Caco-2 (cell line): ENCODE measurements at places on chromosomes 4 and X.

- DNase-seq = no peak
Observed at GRCh38 chr4:78610546-78611214, 59.1 kb downstream of the ANXA3 start.

GRCh38 chr4:173254646-173255045 is 79.5 kb downstream of the HMGB2 start:
- DNase-seq = no peak

- DNase-seq = no peak
Observed at GRCh38 chrX:53223955-53224859, 800 bp downstream of the KDM5C start.

- DNase-seq = no peak
Observed at GRCh38 chrX:78661836-78662235, 2.7 kb upstream of the RTL3 start.

DNA sequence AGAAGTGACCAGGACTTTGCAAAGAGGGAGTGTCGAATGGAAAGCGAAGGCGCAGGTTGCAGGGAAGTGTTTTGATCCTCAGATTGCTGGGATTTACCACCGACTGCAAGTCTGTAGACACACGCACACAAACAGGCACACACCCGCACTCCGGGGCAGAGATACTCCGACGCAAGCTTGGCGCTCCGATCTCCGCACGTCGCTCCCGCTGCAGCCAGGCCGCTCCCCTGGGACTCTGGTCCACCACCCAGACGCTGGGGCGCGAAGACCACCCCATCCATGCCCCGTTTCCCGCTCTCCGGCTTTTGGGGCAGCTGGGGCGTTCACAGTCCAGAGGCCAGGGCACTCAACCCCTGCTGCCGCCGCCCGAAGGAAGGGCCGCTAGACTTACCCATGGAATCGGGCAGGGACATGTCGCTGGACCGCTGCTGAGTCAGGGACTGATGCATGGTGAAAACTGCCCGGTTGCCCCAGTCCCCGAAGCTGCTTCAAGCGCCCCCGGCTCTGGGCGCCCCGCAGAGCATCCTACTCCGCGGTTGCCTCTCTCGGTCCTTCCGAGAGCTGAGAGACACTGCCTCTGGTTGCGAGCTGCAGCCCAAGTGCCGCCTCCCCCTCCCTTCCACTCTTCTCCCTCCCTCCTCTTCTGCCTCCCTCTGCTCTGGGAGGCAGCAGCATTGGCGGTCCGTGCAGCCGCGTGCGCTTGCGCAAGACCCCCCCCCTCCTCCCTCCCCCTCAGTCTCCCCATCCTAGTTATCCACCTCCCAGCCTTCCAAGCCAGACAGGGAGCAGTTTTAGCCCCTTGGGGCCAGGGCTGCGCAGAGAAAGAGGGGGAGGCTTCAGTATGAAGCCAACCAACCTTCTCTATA is at the start of gene TMEM255A:
Gene TMEM255A (minus strand): TSS at position 601 of the 866 bp plus-strand sequence. CDS start 152 bp downstream, at position 449.
- no peak for DNase-seq

- DNase-seq = no peak
Observed at GRCh38 chr4:137283737-137284136, 248.6 kb downstream of the PCDH18 start.

- DNase-seq = no peak
Observed at GRCh38 chr4:4311193-4311592, 21.1 kb downstream of the ZBTB49 start.

GRCh38 chr4:151942971-151943370 is 182.2 kb upstream of the GATB start:
- DNase-seq = no peak

DNA sequence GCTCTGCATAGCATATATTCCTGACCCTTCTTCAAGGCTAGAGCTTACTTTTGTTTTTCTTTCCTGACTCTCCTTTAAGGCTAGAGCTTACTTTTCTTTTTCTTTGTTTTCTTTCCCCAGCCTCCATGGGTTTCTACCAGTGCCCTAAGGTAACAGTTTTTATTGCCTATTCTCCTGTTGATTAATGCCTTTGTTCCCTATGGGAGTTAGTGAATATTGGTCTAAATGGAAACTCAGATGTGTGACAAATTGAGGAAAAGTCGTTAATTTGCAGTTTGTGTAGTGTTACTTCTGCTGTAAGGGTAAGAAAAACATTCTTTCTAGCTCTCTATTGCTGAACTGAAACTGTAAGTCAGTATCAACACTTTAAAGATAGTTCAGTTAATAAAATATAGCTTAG is 358.7 kb downstream of the IL15 start:
- no peak for DNase-seq

- no peak for DNase-seq
Observed at GRCh38 chrX:12973561-12974304, 1.2 kb upstream of the TMSB4X start.

DNA sequence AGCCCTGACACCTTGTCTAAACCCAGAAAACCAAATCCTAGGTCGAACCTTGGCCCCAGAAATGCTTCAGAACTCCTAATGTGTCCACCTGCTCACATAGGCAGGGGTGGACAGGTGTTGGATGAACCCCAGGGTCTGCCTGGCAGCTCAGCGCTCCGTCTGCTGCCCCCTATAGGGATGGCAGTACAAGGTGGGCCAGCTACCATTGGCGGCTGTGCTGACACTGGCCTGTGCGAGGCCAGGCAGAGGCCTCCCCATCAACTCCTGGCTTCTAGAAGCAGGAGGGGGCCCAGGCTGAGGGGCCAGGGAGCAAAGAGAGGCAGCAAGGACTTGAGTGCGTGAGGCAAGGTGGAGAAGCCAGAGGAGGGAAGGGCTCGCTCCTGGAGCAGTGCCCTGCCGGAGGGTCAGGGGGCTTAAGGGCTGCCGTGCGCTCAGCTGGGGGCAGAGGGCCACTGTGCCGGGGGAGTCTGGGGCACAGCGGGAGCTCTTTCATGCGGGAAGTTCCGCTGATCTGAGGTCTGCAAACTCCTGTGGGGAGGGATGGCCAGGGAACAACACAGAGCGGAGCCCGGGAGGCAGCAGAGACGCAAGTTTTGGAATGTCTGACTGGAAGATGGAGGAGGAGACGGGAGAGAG is 20.6 kb downstream of the CCNQ start:
- DNase-seq = no peak

DNA sequence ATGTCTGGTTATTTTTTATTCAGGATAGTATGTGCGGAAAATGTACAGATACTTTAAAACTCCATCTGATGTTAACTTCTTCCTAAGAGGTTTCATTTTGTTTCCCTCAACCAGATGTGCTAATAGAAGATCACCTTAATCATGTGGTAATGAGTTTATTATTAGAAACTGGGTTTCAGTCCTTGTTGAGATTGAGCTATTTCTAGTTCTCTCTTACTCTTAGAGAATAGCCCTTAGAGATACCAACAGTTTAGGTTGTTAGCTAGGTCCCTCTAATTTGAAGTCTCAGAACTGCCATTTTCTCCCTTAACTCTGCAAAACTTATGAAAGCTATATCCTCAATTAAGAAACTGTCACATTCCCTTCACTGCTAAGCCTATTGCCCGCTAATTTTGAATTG is 13.0 kb downstream of the FAM47A start:
- no peak for DNase-seq

DNA sequence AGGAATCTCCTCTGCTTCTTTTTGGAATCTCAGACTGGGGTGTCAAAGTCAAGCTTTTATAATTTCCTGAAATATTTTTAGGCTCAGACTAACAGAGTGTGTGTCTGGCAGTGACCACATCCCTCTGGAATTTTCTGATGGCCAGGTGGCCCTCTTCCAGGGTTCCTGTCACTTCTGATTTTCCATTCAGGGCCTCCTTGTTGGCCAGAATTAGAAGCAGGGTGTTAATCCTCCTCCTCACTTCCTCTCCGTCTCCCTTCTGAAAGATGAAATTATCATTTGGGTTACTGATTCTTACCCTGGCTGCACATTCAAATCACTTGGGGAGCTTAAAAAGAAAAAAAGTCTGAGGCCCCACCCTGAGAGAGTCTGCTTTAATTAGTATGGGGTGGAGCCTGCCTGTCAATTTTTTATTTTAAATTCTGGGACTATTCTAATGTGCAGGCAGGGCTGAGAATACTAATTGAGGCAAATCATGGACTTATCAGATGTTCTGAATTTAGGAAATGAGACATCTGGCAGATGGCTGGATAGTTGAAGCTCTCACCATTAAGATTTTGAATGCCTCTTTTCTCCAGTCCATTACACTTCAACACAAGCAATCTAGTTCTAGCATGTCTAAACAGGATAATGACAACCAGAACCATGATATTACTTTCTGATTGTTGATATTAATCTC is 43.2 kb downstream of the HAND2 start:
- DNase-seq = no peak

DNA sequence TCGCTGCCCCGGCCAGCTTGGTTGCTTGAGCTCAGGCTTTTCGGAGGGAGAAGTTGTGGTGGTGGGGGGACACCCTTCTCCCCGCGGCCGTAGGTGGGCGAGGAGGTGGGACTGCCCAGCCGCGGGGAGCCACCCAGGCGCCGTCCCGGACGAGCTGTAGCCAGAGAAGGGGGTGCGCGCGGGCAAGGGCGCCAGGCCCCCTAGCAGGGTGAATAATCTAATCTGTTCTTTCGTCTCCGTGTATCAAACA is 3.1 kb downstream of the MID1IP1 start:
- no peak for DNase-seq

- DNase-seq = no peak
Observed at GRCh38 chr4:6561706-6562371, 13.2 kb upstream of the MAN2B2 start.

DNA sequence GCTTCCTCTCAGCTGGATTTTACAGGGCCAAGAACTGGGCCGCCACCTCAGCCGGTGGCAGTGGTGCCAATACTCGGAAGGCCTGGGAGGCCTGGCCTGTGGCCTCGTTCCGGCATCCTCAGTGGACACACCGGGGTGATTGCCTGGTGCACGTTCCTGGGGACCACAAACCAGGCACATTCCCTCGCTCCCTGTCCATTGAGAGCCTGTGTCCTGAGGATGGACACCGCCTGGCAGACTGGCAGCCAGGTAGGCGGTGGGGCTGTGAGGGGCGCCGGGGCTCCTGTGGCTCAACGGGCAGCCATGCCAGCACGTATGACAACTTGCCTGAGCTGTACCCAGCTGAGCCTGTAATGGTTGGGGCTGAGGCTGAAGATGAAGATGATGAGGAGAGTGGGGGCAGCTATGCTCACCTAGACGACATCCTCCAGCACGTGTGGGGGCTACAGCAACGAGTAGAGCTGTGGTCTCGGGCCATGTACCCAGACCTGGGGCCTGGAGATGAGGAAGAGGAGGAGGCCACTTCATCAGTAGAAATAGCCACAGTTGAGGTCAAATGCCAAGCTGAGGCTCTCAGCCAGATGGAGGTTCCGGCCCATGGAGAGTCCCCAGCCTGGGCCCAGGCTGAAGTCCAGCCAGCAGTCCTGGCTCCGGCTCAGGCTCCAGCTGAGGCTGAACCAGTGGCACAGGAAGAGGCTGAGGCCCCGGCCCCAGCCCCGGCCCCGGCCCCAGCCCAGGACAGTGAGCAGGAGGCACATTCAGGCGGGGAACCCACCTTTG is 70.4 kb downstream of the STARD8 start:
- no peak for DNase-seq

GRCh38 chr4:152259866-152260265 is 276.0 kb downstream of the FBXW7 start:
- DNase-seq = no peak

DNA sequence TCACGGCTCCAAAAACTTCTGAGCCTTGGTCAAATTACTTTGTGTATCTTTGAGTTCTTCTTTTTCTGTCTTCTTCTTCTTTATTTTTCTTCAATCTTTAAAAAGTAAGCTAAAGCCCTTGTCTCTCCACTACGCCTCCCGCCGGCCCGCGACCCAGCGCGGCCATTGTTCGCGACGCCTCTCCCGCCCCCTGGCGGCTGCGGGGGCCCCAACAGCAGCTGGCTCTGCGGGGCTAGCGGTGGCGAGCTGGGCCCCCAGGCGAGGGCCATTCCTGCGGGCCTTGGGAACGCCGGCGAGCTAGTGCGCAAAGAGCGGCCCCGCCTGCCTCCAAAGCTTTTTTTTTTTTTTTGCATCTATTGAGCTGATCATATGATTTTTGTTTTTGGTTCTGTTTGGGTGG is 119.1 kb downstream of the TGIF2LX start:
- no peak for DNase-seq

DNA sequence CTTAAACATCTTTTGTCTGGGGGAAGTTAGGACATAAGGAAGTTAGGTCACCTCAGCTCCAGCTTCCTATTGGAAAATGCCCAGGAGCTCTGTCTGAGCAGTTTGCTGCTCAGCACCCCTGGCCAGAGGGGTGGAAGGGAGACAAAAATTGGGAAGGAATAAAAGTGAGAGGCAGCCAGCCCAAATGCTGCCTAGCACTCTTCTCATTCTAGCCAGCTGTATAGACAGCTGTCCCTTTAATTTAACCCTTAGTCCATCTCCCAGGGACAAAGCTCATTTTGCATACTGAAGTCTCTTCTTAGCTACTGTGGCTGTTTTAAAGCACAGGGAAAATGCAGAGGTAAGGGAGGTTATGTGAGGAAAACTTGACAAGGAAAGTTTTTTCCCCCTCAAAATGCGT is 89.5 kb upstream of the CITED1 start:
- no peak for DNase-seq

- DNase-seq = no peak
Observed at GRCh38 chr4:108313546-108314339, 145.0 kb upstream of the LEF1 start.

DNA sequence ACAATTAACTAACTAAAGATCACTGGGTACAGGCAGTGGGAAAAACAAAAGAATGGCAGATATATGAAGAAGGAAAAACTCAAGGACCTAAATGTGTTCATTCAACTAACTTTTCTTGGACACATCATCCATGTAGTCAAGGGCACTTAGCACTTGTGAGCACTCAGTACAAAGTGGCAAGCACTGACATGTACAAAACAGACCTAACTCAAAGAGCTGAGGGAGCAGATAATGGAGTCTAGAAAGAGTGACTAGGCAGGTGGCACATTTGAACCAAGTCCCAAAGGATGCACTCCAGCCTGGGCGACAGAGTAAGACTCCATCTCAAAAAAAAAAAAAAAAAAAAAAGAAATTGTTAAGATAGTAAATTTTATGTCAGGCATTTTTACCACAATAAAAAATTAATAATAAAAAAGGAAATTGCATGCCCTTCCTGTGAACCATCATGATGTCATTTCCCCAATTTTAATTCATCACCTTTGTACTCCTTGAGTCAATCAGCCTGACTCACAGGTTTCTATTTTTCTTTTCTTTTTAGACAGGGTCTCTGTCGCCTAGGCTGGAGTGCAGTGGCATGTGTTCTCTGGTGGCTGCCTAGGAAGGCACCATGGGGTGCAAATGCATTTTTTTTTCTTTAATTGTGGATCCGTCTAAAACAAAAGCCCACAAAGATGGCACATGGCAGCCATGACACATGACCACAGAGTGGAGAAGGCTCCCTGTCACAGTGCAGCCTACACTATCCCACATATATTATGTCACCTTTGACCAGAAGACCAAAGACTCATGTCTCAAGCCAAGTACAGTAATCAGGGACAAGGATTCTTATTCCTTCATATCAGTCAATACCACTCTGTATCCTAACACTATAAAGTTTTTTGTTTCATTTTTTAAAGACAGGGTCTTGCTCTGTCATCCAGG is 91.9 kb downstream of the CHST7 start:
- DNase-seq = no peak

GRCh38 chr4:144174401-144175067 is 34.0 kb upstream of the GYPA start:
- peak; percentile 34 for DNase-seq
